ENCODE measurements at places on chromosomes 4 and X.

DNA sequence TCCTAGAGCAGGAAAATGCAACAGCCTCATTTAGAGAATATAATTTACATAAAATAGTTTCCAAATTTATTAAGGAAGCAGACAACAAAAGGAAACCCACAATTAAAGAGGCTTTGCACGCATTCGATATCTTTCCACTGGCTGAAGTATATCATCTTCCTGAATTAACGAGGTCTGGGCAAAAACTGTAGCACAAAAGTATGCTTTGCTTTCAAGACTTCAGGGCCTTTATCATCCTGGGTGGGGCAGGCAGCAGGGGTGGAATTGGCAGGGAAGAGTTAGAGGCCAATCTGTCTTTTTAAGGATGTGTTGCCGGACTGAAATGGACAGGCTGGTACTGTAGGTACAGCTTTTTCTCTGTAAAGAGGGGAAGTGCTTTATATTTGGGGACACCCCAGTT is 17.0 kb upstream of the STX18 start:
- DNase-seq = no peak

- DNase-seq = no peak
Observed at GRCh38 chrX:118507766-118508165, 12.2 kb downstream of the DOCK11 start.

DNA sequence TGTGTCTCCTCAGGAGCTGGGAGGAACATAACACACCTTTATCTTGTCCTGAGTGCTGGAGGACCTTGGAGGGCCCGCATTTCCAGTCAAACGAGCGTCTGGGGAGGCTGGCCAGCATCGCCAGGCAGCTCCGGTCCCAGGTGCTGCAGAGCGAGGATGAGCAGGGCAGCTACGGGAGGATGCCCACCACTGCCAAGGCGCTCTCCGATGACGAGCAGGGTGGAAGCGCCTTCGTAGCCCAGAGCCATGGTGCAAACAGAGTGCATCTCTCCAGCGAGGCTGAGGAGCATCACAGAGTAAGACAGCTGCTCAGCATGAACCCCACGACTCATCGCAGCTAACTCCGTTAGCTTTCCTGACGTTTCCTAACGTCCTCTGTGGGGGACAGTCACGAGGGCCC is 430 bp downstream of the TRIML1 start:
- DNase-seq = no peak

DNA sequence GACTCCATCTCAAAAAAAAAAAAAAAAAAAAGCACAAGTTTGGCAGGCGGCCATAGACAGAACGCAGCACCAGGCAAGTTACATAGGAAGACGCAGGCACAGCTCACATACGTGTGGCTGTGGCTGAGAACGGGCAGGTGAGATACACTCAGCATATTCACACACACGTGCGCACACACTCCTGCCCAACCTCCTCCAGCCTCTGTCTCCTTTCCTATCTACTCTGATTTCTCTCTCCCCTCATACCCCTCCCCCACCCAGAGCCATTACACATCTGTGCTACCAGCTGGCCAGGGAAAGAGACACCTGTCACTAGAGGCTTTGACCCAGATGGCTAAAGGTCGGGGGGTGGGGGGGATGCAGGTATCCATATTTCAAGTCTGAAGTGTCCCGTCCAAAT is 2.2 kb upstream of the SLC38A5 start:
- DNase-seq = no peak

- DNase-seq = no peak
Observed at GRCh38 chrX:69010339-69010738, 154.9 kb downstream of the PJA1 start.

DNA sequence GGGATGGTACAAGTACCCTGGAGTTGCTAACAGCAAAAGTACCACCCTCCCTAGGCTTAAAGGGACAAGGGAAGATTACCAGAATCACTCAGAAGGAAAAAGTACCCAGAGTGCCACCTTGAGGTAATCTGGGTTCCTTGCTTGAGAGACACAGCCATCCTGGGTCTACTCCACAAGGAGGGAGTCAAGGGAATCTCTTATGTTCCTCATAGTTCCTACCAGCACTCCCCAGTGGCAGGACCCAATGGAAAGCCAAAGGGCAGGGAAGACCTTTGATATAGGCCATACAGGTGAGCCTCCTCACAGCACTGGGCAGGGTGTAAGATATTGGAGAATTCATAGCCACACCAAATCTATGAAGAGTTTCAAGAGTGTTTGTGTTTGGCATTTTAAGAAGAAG is 5.7 kb downstream of the IL2 start:
- DNase-seq = no peak

GRCh38 chr4:186930024-186930423 is 206.4 kb upstream of the FAT1 start:
- no peak for DNase-seq

DNA sequence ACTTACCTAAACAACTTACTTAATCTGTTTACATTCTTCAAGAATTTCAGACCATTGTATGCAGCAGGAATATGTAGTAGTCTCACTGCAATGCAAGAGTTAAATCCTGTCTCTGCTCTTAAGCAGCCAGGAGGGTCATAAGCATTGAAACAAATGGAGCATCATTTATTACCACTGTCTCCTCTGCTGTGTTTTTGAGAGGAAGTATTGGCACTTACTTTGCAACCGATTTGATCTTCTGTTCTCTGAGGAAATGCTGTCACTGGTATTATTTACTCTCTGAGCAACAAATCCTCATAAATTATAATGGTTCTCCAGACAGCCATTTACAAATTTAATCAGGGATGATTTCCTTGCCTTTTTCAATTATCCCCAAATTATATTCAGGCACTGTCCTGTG is 1367.1 kb downstream of the STIM2 start:
- no peak for DNase-seq

DNA sequence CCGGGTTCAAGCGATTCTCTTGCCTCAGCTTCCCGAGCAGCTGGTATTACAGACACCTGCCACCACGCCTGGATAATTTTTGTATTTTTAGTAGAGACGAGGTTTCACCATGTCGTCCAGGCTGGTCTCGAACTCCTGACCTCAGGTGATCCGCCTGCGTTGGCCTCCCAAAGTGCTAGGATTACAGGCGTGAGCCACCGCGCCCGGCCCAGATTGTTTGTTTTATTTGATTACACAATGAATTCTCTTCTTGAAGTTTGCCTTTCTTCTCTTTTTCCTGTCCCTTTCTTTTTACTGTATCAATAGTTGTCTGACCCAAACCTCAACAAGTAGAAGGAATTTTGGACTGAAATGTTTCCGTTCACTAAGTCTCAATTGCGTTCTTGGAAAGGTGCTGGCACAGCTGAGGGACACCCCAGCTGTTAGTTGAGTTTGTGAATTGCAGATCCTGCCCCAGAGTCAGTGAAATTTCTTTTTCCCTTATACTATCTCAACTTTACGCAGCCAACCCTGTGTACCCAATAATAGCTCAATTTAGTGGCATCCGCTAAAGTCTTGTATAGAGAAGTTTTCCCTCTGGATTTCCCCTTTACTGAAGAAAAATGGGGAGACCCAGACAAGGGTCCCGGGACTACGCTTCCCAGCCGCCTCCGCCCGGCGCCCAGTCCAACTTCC is 639 bp upstream of the MTM1 start:
- no peak for DNase-seq

DNA sequence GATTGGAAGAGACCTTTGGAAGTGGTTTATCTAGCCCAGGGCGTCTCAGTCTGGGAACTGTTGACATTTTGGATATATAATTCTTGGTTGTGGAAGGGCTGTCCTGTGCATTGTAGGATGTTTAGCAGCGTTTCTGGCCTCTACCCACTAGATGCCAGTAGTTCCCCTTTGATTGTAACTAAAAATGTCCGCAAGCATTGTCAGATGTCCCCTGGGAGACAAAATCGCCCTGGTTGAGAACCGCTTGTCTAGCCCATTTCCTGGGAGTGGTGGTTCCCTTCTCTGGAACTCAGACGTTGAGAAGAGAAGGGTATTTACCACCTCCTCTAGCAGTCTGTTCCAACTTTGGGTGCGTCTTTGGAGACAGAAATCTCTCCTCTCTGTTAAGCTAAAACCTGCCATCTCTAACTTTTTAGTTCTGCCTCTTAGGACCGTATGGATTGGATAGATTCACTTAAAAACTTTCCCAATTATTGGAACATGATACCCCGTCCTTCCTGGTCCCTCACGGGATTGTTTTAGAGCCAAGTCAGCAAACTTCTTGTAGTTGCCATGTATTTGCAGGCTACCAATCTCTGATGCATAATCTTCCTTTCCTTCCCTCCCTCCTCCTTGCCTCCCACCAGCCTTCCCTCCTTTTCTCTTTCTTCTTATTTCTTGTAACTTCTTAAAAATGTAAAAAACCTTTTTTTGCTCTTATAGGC is 13.9 kb downstream of the TMEM165 start:
- DNase-seq = no peak

- DNase-seq = no peak
Observed at GRCh38 chrX:130933358-130933757, 30.3 kb upstream of the ENOX2 start.

- no peak for DNase-seq
Observed at GRCh38 chr4:48681856-48682255, 98.2 kb downstream of the FRYL start.

GRCh38 chr4:83558680-83559079 is 22.8 kb downstream of the GPAT3 start:
- no peak for DNase-seq

DNA sequence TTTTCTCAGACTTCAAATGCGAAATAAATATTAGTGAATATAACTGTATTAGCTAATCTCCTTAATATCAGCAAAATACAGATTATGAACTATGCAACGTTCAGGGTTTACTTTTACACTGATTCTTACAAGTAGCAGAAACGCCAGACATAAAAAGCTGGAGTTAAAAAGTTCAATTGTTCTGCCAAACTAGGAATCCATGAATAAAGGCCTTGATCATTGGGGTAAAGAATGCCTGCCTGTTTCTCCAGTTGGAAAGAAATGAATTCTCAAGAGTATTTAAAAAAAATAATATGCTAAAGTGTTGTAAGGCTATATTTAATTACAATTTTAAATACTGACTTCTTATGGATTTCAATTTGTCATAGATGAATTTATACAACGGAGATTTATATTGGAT is 612.2 kb downstream of the DMD start:
- DNase-seq = no peak

DNA sequence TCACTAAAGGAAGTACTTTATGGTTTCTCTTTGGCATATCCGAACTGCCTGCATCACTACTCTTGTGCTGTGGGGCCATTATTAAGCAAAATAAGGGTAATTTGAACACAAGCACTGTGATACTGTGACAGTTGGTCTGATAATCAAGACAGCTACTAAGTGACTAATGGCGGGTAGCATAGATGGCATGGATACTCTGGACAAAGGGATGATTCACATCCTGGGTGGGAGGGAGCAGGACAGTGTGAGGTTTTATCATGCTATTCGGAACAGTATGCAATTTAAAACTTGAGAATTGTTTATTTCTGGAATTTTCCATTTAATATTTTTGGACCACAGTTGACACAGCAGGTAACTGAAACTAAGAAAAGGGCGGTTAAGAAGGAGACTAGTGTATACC is 52.6 kb upstream of the CITED1 start:
- DNase-seq = no peak

GRCh38 chr4:88411491-88412096 is 32.9 kb downstream of the HERC6 start:
- DNase-seq = no peak

DNA sequence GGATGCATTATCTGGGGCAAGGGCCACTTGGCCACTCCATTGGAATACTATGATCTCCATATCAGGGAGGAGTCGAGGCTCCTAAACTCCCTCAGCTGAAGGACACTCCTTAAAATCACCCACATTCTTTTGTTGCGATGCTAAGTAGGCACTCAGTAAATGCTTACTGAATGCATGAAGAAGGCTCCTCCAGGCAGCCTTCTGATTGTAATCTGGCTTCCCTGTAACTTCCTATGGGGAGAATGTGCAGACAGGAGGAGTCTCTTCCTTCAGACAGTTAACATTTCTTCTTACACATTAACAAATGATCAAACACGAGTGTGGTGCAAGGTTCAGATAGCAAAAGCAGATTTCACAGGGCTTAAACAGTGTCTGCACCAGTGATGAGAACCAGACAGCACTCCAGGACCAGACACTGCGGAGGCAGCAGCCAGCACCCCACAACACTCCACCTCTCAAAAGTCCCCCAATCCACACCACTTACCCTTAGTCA is 21.4 kb upstream of the USO1 start:
- no peak for DNase-seq

GRCh38 chr4:112739442-112739841 is 102.5 kb downstream of the LARP7 start:
- DNase-seq = no peak

- no peak for DNase-seq
Observed at GRCh38 chr4:36332782-36333131, 51.3 kb downstream of the DTHD1 start.

GRCh38 chr4:148079961-148080360 is 348.1 kb downstream of the ARHGAP10 start:
- no peak for DNase-seq

DNA sequence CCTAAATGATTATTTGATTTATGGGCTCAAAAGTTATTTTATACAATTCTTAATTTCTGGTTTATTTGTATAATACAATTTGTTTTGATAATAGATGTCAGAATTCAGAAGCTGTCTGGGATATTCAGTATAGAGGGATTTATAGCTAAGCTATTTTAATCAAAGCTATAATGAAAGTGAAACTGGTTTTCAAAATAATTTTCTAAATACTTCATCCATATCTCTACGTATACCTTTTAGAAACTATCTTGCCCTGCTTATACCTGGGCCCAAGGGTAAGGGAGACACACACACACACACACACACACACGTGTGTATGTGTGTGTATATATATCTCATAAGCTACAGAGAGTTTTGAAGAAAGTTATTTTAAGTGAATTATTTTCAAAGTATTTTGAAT is 2.9 kb downstream of the TMEM131L start:
- no peak for DNase-seq

DNA sequence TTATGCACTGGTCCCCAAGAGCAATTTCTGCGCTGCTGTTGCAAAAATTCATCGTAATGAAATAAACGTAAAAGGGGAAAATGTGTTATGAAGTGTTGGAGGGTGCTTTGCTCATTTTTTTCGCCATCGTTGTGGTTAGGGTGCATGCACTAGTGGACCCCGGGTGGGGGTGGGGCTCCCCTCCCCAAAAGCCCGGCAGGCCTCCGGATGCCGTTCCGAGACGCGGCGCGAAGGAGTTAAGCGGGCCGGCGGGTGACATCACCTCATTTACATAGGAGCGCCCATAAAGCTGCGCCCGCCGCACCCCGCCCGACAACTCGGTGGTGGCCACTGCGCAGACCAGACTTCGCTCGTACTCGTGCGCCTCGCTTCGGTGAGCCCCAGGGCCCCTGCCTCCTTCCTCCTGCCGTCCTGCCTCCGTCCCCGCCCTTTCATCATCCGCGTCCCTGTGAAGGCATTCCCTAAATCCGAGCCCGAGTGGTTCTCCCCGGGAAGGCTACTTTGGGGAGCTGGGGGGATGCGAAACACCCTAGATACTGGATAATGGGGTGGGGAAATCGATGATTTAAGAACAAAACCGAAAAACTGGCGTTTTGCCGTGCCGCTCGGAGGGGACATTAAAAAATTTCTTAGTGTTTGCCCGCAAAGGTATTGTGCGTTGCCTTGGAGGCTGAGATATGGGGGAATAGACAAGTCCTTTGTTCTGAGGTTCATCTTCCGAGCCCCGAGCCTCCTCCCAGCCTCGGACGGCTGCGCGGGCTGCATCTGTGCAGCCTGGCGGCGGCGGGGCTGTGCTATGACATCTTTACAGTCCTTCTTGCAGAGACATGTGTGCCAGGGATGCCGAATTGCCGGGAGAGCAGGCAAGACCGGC is at the start of gene TMSB4X:
TSS of gene TMSB4X (plus strand) at position 315 of the 874 bp plus-strand sequence.
- DNase-seq = peak; percentile 79

- DNase-seq = no peak
Observed at GRCh38 chr4:32958586-32958985, 2238.4 kb downstream of the PCDH7 start.

GRCh38 chr4:73258436-73258685 is 237 bp downstream of the ANKRD17 start:
- DNase-seq = no peak
